ENCODE measurements at places on chromosomes 13 and 19.

GRCh38 chr19:3113100-3114017 is 19.2 kb downstream of the GNA11 start:
- no peak for DNase-seq

DNA sequence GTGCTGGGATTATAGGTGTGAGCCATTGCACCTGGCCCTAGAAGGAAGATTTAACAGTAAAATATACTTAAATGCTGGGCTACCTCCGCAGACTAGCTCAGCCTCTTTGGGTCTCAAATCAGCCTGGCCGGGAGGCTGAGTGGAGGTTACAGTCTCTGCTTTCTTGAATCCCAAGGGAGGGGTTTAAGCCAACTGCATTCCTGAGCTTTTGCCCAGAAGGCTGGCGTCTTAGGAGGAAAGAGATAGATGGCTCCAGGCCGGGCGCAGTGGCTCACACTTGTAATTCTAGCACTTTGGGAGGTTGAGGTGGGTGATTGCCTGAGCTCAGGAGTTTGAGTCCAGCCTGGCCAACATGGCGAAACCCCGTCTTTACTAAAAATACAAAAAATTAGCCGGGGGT is 623 bp upstream of the C5AR1 start:
- no peak for DNase-seq

GRCh38 chr13:97141097-97141496 is 81.0 kb upstream of the MBNL2 start:
- no peak for DNase-seq

DNA sequence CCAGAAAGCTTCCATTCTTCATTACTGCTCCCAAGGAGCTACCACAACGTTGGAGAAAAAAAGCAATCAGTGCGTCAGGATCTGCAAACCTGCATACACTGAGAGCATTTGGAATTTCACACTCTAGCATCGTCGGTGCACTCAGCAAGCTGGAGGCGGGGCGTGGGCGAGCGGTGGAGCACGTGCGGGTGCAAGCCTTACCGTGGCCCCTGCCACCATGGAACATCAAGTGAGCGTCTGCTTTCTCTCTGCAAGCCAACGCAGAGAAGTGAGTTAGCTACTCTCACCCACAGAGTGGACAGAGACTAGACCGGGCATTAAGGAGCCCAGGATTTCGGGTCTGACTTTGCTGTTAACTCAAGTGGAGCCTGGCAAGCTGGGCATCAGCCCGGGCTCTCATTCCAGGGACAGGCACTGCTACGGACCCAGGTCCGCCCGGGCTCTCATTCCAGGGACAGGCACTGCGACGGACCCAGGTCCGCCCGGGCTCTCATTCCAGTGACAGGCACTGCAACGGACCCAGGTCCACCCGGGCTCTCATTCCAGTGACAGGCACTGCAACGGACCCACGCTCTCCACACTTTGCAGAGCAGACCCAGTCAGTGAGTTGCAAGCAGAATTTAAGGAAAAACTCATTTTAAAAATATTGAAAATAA is 124.1 kb upstream of the SPACA7 start:
- DNase-seq: no peak

DNA sequence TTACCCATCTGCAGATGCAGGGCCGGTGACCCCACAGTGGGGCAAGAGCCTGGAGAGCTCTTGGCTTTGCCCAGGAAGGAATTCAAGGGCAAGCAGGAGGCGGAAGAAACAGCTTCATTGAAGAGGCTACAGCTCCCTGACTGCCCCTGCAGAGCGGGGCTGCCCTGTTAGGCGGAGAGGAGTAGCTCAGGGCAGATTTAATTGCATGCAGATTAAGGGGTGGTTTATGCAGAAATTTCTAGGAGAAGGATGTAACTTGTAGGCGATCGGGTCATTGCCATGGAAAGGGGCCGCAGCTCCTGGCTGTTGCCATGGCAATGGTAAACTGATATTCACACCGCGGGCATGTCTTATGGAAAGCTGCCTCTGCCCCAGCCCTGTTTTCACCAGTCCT is 94.1 kb downstream of the ATP11A start:
- no peak for DNase-seq

GRCh38 chr19:55546822-55547614 is 1.7 kb upstream of the SBK3 start:
- peak; percentile 26 for DNase-seq

GRCh38 chr19:8000298-8001038 is 5.0 kb downstream of the ELAVL1 start:
- DNase-seq: no peak

GRCh38 chr13:113205428-113205931 is 3.0 kb downstream of the PCID2 start:
- no peak for DNase-seq

Data from GM04503 (cell line).